ENCODE measurements at places on chromosomes 4 and X.

- DNase-seq = no peak
Measured at GRCh38 chr4:71303850-71304249, 35.0 kb upstream of the SLC4A4 start.

DNA sequence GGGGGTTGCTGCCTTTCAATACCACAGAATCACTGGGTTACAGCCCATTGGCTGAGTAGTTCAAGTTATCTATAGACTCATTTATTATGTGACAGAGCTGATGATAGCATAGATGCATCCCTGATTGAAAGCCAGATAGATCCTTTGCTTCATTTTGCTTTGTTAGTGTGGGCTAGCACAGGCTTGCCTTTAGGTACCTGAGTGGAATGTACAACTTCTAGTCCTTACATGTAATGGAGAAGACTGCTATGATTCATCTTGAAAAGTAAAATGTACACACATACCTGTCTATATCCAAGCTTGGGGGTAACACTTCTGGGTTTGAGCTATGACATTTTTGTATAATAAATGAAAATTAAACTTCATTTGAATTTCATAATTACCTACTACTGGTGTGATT, 226.0 kb upstream of the FTHL17 start:
- DNase-seq = no peak

DNA sequence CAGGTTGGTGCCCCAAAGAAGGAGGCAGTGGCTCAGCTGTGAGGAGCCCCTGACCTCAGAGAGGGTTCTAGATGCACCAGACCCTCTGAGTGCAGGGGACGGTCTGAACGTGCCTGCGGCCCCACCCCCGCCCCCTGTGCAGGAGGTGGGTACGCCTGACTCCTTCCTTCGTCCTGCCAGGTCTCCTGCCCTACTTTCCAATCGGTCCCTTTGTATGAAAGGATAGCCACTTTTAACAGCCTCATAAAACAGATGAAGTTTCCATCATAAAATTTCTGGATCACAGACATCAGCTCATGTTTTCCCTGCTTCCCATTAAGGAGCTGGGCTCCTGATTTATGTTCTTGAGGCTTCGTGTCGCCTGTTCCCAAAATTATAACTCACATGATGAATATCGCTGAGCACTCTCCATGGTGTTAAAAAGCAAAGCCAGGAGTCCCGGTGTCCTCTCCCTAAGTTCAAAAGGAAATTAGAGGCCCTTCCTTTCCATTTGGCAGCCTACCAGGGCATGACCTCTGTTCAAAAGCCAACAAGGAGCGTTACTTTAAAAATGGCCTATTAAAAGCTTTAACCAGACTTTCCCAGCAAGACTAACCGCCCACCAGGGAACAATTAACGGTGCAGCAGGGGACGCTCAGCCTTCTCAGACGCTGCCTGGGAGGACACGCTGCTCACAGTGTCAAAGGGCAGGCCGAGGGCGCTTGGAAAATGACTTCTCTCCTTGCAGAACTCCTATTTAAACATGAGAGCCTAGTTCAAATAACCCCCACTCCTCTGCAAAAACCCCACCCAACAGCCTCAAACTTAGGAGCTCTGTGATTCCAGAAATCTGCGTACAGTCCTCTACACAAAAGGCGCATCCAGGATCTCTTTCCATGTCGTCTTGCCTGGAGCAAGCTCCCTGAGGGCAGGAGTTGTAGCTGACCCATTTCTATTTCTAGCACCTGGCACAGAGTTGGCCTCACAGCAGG, 181.9 kb downstream of the AFAP1 start:
- DNase-seq = no peak

GRCh38 chr4:56863441-56864139, 42.1 kb upstream of the SPINK2 start:
- no peak for DNase-seq

DNA sequence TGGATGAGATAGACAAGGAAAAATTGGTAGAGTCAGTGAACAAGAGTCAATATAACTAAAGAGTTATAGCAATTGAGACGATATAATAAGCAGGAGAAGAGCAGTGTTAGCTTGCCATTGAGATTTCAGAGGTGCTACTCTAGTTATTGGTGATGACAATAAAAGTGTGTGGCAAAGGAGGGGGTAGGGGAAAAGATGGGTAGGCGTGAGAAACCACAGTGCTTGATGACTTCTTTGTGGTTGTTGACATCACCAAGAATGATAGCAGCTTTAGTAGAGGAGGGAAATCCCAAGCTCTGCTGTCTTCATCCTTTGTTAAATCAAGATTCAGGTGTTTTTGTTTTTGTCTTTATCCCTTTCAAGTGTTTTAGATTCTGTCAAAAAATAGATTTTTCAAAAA, 179.9 kb upstream of the PPP3CA start:
- no peak for DNase-seq

- DNase-seq = no peak
Measured at GRCh38 chr4:164212134-164212533, 541.8 kb upstream of the SMIM31 start.

- DNase-seq = no peak
Measured at GRCh38 chr4:7233601-7234000, 41.3 kb downstream of the SORCS2 start.

- DNase-seq = no peak
Measured at GRCh38 chr4:95627709-95628108, 78.9 kb upstream of the UNC5C start.
